ENCODE measurements at places on chromosomes 2 and 18. TPM values are rescaled to one million over a fixed set of nuclear protein-coding genes. Genes with fewer than 3 reads are reported as not detected.

DNA sequence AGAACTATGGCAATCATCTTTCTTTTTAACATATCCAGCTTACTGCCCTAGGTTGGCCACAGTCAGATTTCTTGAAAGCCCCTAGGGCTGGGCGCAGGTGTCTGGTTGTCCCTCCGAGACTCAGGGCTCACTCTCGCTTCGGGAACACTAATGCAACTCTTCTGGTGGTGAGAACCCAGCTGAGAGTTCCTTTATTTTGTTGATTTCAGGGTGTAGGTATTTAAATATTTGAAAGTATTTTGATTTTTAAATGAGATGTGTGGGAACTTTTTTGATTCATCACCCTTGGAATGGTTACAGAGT lies 40.7 kb downstream of the INPP4A start:
- no peak for DNase-seq
- no peaks in the 10 kb centered on the region for H3K27me3 ChIP-seq
- peaks cover 8% of the 10 kb centered on the region for H3K4me1 ChIP-seq
- H3K27ac ChIP-seq: no peak overlapping the region
- no peak overlapping the region for H3K4me3 ChIP-seq

- no peak for DNase-seq
- H3K36me3 ChIP-seq: no peaks in the 10 kb centered on the region
- no peaks in the 10 kb centered on the region for H3K27me3 ChIP-seq
- no peak overlapping the region for H3K4me3 ChIP-seq
- no peak overlapping the region for H3K27ac ChIP-seq
- H3K4me1 ChIP-seq: no peaks in the 10 kb centered on the region
Observed at GRCh38 chr18:23032030-23032582, 99.0 kb downstream of the RBBP8 start.

- H3K4me3 ChIP-seq: no peak overlapping the region
- peaks cover 16% of the 10 kb centered on the region for H3K4me1 ChIP-seq
- no peak overlapping the region for H3K27ac ChIP-seq
- no peaks in the 10 kb centered on the region for H3K36me3 ChIP-seq
- no peaks in the 10 kb centered on the region for H3K27me3 ChIP-seq
- DNase-seq: no peak
Observed at GRCh38 chr18:46416706-46417638, 240.0 kb downstream of the LOXHD1 start.

DNA sequence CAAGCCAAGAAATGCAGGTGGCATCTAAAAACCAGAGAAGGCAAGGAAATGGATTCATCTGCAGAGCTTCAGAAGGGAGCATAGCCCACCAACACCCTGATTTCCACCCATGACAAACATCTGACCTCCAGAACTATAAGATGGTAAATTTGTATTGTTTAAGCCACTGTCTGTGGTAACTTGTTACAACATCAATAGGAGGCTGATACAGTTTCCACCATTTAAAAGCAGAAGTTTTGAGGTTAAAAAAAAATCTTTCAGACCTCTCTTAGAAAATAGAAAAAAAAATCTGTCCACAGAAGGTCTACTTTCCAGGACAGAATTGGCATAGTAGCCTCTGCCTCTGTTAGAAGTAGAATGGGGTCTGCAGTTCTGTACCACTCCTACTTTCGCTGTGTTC lies 37.2 kb downstream of the SLC40A1 start:
- H3K4me3 ChIP-seq: no peak overlapping the region
- no peak overlapping the region for H3K27ac ChIP-seq
- no peaks in the 10 kb centered on the region for H3K27me3 ChIP-seq
- peaks cover 17% of the 10 kb centered on the region for H3K4me1 ChIP-seq
- no peaks in the 10 kb centered on the region for H3K36me3 ChIP-seq

GRCh38 chr2:84925336-84925723 lies 19.9 kb downstream of the TMSB10 start:
- H3K4me3 ChIP-seq: no peak overlapping the region
- no peak overlapping the region for H3K27ac ChIP-seq
- no peaks in the 10 kb centered on the region for H3K36me3 ChIP-seq
- DNase-seq: no peak

The PDIA6 gene
- 215 TPM for total RNA-seq

The SMARCAL1 gene
- total RNA-seq: 8.4 TPM

DNA sequence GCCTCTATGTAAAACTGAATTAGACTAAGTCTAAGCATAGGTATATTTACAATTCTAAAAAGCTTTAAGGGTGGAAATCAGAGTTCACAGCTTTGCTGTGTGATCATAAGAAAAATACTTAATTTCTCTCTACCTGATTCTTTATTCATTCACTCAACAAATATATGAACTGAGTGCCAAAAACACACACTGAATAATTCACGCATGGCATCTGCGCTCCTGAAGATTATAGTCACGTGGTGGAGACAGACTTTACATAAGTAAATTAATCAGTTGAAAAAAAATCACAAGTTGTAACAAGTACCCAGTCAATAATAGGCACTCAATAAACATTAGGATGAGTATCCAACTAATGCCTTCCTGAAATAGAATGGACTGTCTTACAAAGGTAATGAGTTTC lies 351.6 kb downstream of the METTL4 start:
- no peaks in the 10 kb centered on the region for H3K4me1 ChIP-seq
- H3K4me3 ChIP-seq: no peak overlapping the region
- no peaks in the 10 kb centered on the region for H3K36me3 ChIP-seq

- H3K36me3 ChIP-seq: no peaks in the 10 kb centered on the region
- H3K4me3 ChIP-seq: no peak overlapping the region
- H3K27ac ChIP-seq: no peak overlapping the region
- H3K27me3 ChIP-seq: no peaks in the 10 kb centered on the region
- no peak for DNase-seq
Observed at GRCh38 chr2:43461453-43462073, 134.3 kb downstream of the THADA start.

The DLGAP1 gene
- total RNA-seq: 0.09 TPM

- no peak for DNase-seq
- no peaks in the 10 kb centered on the region for H3K27me3 ChIP-seq
- no peak overlapping the region for H3K4me3 ChIP-seq
- no peaks in the 10 kb centered on the region for H3K4me1 ChIP-seq
- no peak overlapping the region for H3K27ac ChIP-seq
- H3K36me3 ChIP-seq: no peaks in the 10 kb centered on the region
Observed at GRCh38 chr18:68555879-68556301, 159.0 kb downstream of the TMX3 start.

The STK17B gene
- total RNA-seq: 8.5 TPM

The CAPN14 gene
- total RNA-seq: not detected

DNA sequence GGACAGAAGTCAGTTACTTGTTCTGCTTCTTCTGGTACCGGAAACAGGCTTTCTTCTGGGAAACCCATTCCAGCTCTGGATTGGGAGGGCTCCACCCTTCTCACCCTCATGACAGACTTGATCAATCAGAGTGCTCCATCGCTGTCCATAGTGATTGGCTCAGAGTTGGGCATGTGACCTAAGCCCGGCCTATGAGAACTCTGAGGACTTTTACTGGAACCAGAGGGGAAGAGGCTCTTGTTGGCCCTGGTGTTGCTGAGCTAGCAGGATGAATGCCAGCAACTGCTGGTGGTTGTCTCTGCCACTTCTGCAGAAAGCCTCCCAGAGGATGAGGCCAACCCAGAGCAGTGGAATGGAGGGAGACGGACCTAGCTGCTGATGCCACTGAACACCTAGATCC lies 33.3 kb downstream of the TMEM37 start:
- H3K4me1 ChIP-seq: no peaks in the 10 kb centered on the region
- H3K4me3 ChIP-seq: no peak overlapping the region
- no peak overlapping the region for H3K27ac ChIP-seq
- DNase-seq: no peak

DNA sequence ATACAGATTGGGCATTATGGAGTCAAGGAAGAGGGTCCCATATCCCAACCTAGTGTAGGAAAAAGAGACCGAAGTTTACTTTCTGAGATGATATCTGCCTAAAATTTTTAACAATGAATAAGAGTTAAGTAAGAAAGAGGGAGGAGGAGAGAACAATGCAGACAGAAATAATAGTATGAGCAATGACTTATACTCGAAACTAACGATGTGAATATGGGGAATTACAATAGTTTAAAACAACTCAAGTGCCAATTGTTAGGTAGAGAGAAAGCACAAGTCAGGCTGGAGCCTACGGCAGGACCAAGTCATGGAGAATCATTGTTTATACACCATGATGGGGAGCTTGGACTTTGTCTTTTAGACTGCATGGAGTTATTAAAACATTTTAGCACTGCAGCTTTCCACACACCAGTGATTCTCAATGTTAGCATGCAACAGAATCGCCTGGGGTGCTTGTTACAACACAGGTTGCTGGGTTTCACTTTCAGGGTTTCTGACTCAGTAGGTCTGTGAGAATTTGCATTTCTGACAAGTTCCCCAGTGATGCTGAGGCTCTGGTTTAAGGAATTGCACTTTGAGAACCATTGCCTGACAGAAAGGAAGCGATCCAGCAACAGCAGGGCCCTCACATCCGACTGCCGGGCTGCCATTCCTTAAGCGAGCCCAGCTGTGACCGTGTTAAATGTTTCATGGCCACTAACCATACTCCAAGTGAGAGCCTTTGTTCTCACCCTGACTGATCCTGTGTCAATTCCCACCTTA lies 511.2 kb downstream of the DCDC2C start:
- H3K36me3 ChIP-seq: no peaks in the 10 kb centered on the region
- no peak for DNase-seq
- H3K27me3 ChIP-seq: no peaks in the 10 kb centered on the region
- H3K4me3 ChIP-seq: no peak overlapping the region
- H3K4me1 ChIP-seq: no peaks in the 10 kb centered on the region

DNA sequence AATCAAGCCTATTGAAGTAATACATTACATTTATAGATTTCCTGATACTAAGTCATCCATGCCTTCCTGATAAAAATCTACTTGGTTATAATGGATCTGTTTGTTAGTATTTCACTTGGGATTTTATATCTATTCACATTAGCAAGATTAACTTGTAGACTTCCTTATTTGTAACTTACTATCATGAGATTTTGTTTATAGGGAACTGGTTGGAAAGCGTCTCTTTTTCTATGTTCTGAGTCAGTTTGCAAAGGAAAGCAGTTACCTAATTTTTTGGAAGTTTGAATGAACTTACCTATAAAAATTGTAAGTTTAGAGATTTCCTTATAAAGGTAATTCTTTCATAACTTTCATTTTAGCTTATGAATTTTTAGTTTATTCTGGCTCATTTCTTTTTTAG lies 141.4 kb downstream of the SMAD7 start:
- H3K36me3 ChIP-seq: peaks cover 5% of the 10 kb centered on the region
- H3K4me3 ChIP-seq: no peak overlapping the region
- no peak for DNase-seq
- H3K27me3 ChIP-seq: no peaks in the 10 kb centered on the region
- no peaks in the 10 kb centered on the region for H3K4me1 ChIP-seq
- no peak overlapping the region for H3K27ac ChIP-seq

DNA sequence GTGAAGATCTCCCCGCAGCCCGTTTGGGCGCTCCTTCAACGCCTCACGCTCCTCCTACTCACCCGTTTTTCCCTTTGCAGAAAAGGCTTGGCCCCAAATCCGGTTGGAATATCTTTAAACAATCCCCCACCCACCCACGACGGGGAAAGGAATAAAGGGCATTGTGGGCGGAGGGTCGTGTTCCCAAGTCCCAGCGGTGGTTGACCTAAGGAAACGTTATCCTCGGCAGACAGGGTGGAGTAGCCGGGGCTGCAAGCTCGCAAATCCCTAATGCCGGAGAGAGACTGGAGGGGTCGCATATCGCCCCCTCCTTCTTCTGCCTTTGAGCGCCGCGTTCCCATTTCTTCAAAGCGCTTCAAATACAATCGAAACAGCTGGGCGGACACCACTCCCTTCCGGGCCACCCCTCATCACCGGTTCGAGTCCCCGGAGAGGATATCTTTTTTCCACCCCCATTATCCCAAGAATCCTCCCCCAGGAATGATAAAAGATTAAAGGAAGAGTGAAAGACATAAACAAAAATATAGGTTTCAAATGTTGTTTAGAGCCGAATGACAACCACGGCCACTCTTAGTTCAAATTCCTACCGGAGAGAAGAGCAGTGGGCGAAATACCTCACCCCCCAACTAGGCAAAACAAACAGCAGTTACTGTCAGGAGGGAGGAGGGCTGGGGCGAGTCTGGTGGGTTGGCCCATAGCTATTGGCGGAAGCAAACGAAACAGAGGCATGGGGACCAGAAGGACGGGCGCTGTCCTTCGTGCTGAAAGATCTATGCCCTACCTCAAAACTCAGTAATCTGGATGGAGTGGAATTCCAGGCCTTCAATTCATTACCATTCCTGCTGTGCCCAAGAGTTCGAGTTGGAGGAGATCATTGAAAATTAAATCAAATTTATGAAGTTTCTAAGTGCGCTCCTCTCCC lies 2.8 kb upstream of the GAD1 start:
- H3K27me3 ChIP-seq: peaks cover 47% of the 10 kb centered on the region
- no peak overlapping the region for H3K4me3 ChIP-seq
- no peak overlapping the region for H3K27ac ChIP-seq
- peak; percentile 37 for DNase-seq

The PKDCC gene
- total RNA-seq: 17.5 TPM

- H3K4me1 ChIP-seq: peaks cover 32% of the 10 kb centered on the region
- DNase-seq: peak; percentile 75
- H3K27ac ChIP-seq: peak overlapping the region; percentile 88
- H3K27me3 ChIP-seq: no peaks in the 10 kb centered on the region
- H3K4me3 ChIP-seq: no peak overlapping the region
Observed at GRCh38 chr2:199739413-199740110, 111.4 kb downstream of the FTCDNL1 start.

The SMCHD1 gene
- 13.9 TPM for total RNA-seq

GRCh38 chr18:37854396-37854795 lies 288.8 kb upstream of the CELF4 start:
- H3K4me1 ChIP-seq: no peaks in the 10 kb centered on the region
- DNase-seq: no peak
- H3K36me3 ChIP-seq: no peaks in the 10 kb centered on the region
- no peak overlapping the region for H3K4me3 ChIP-seq
- H3K27me3 ChIP-seq: no peaks in the 10 kb centered on the region
- no peak overlapping the region for H3K27ac ChIP-seq

DNA sequence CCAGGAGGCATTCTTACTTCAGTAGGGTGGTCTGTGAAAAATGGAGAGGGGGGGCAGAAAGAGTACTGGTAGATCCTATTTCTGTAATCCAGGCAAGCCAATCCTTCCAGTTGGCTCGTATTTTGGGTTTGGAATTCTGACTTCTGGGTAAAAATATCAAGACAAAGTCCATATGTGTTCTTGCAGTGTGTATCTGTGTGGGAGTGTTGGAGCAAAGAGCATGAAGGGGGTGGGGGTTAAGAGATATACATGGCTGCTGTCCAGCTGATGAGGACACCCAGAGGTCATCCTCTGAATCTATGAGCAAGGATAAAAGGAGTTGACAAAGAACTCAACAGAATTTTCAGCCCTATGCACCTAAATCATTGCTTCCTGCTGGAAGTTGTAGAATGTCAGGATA lies 375.8 kb upstream of the PIK3C3 start:
- H3K36me3 ChIP-seq: no peaks in the 10 kb centered on the region
- H3K27me3 ChIP-seq: no peaks in the 10 kb centered on the region
- no peak overlapping the region for H3K4me3 ChIP-seq
- no peak overlapping the region for H3K27ac ChIP-seq
- DNase-seq: peak; percentile 75

The UPP2 gene
- 0.53 TPM for total RNA-seq

DNA sequence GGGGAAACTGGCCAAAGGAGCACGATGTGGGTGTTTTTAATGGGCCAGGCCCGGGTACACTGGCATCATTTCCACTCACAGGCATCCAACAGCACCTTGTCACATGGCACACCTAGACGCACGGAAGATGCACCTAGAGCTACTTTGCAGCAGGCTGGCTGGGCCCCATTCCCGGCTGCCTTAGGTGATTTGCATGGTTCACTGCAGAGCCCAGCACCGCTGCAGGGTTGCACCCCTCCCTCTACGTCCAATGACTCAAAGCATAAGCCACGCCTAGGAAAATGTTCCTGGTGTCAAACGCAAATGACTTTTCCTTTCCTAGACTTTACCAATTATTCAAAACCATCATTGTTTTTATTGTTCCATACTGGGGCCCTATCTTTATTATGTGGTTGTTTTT lies 222.9 kb downstream of the EIPR1 start:
- no peak overlapping the region for H3K27ac ChIP-seq
- no peaks in the 10 kb centered on the region for H3K4me1 ChIP-seq
- H3K27me3 ChIP-seq: no peaks in the 10 kb centered on the region
- DNase-seq: no peak
- H3K36me3 ChIP-seq: no peaks in the 10 kb centered on the region
